ENCODE measurements at places on chromosomes 11 and 22.

DNA sequence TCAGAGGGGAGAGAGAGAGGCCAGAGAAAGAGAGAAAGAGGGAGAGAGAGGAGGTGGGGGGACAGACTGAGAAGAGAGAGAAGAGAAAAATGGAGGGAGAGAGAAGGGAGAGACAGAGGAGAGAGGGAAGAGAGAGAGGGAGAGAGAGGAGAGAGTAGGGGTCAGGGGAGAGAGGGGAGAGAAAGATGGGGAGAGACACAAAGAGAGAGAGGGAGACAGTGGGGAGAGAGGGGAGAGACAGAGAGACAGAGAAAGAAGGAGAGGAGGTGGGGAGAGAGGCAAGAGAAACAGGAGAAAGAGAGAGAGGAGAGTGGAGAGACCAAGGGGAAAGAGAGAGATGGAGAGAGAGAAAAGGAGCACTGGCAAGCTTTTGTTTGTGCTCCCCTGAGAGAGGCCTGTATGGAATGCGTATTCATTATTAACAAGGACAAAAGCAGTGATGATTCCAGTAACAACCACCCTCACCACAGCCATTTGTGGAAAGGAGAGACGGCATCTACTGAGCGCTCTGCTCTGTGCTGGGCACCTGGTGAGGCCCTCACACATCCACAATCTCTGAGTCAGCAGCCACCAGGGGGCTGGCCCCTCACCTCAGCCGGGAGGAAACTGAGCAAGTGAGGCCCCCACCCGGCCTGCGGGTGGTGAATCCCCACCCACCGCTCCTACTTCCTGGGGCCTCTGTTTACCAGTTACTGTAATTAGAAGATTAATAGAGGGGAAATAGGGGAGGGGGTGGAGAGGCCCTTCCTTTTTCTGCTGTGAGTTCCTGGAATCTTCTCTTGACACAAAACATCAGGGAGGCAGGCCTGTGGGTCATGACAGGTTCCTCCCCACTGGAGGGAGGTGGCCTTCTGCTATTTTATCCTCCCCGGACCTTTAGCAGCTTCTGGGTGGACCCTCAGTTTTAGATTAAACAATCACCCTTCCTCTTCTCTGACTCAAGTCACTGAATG lies 14.6 kb upstream of the MIAT start:
- DNase-seq, result peak; percentile 81

- no peak for DNase-seq
Observed at GRCh38 chr11:128745311-128746136, 51.7 kb downstream of the FLI1 start.

DNA sequence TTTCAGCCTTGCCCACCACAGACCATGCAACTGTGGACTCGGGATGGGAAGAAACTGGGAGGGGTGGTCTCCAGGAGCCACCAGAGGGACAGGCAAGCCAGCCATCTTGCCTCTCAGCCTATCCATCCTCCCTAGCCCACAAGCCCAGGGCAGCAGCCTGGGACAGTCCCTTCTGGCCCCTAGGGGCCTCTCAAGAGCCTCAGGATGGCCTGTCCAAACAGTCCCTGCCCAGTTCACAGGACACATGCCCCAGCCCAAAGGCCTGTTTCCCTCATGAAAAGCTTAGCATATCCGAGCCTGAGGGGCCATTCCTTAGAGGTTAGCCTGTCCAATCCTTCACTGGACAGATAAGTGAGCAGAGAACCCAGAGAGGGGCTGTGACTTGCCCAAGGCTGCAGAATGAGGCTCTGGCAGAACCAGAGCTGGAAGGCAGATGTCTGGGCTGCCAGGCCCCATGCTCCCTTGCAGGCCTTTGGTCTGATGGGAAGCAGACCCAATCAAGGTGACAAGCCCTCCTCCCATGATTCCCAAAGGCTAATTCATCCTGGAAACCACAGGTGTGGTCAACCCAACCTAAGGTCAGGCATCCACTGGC lies 28.2 kb downstream of the LRRC10B start:
- no peak for DNase-seq

- DNase-seq, result peak; percentile 23
Observed at GRCh38 chr11:42524534-42525227, 787.1 kb upstream of the API5 start.

DNA sequence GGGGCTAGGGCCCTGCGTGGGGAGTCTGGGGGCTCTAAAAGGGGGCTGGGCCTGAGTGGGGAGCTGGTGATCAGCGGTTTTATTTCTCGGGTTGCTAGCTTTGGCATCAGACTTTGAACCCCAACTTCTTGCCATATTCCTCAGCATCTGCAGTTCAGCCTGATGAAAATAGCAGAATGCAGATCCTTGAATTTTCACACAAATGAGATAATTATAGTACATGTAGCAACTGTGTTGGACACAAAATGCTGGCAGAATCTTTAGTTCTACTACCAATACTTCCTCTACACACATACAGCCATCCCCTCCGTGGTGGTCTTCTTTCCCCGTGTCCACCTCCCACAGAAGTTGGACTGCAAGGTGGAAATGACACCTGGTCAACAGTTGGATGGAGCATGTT lies 1.5 kb downstream of the ZC3H7B start:
- no peak for DNase-seq

- no peak for DNase-seq
Observed at GRCh38 chr11:118838905-118839553, 44.7 kb upstream of the CXCR5 start.

GRCh38 chr11:121037016-121037415 lies 13.1 kb downstream of the TBCEL start:
- DNase-seq, result no peak

Measured in activated naive CD8-positive, alpha-beta T cell treated with anti-CD3 and anti-CD28 coated beads, Interleukin-2, amount 10 ng/mL, durations not matched to agents 7 days and 5 days (primary cell).